ENCODE measurements at places on chromosomes 13 and 19.

DNA sequence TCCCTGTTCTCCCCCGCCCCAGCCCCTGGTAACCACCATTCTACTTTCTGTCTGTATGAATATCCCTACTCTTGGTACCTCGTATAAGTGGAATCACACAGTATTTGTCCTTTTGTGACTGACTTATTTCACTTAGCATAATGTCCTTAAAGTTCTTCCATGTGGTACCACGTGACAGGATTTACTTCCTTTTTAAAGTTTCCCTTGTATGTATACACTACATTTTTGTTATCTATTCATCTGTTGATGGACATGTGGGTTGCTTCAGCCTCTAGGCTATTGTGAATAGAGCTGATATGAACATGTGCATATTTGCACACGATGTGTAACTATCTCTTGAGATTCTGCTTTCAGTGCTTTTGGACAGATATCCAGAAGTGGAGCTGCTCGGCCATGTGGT, 59.6 kb upstream of the GJB6 start:
- no peak for DNase-seq

DNA sequence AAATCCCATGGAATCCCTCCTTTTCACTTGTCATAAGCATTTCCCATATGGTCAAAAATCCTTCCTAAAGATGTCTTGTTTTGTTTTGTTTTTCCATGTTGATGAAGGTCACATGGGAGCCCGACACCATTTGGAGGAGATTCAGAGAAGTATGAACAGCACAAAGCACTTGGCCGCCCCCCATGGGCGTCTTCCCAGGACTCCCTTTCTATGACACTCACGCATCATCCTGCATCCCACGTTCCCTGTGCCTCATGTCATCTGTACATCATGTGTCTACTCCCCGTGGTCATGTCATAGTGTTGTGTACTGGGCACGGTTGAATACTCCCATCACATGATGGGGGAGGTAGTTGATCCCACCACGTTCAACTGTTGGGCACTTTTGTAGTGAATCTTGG, 2.0 kb downstream of the ZSCAN1 start:
- DNase-seq = no peak

- no peak for DNase-seq
Measured at GRCh38 chr13:33127009-33127551, 110.9 kb downstream of the KL start.

DNA sequence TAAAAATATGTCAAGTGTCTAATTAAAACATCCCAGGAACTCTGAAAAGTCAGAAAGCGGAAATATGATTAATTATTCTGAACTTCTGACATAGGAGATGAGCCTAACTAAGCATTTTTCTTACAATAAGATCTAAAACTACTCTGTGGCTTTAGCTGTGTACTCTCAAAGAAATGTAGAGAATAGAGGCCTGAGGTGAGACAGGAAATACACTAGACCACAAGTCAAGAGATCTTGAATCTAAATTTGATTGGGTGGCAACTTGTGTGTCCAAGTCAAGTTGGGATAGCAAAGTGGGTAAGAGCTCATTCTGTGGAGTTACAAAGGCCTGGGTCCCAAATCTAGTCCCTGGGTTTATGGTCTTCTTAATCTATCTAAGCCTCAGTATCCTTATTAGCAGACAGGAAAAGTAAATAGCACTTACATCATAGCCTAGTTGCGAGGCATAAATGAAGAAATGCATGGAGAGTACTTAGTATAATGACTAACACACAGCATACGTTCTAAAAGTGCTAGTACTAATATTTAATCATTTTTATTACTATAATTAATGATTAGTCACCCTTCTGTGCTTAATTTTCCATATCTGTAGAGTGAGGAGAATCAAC, 9.4 kb upstream of the LRRC63 start:
- DNase-seq = no peak

- DNase-seq = peak; percentile 62
Measured at GRCh38 chr19:9796113-9796773, 22.6 kb downstream of the FBXL12 start.

- DNase-seq = no peak
Measured at GRCh38 chr19:38657633-38658222, 10.3 kb downstream of the ACTN4 start.

DNA sequence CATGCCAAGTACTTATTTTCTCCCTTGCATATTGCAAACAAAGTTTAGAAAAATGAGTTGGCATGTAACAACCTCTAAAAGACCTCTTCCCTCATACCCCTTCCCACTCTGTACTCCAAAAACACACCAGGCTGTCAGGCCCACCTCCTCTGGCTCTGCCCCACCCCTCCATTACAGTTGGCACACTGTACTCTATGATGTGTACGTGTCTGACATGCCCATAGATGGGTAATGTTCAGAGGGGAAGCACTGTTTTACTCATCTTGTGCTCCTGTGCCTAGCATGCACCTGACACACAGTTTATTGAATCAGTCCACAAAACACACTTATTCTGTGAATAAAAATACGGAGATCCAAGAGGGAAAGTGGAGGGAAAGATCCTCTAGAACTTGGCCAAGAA, 45.6 kb downstream of the SERPINE3 start:
- no peak for DNase-seq

GRCh38 chr19:13689085-13689484, 75.2 kb upstream of the MRI1 start:
- peak; percentile 55 for DNase-seq

GRCh38 chr19:19026299-19026971, 6.9 kb downstream of the SUGP2 start:
- no peak for DNase-seq

GRCh38 chr13:98548230-98548629, 28.7 kb downstream of the STK24 start:
- DNase-seq = no peak

GRCh38 chr13:36673352-36673751, 468 bp upstream of the SERTM1 start:
- DNase-seq = no peak

DNA sequence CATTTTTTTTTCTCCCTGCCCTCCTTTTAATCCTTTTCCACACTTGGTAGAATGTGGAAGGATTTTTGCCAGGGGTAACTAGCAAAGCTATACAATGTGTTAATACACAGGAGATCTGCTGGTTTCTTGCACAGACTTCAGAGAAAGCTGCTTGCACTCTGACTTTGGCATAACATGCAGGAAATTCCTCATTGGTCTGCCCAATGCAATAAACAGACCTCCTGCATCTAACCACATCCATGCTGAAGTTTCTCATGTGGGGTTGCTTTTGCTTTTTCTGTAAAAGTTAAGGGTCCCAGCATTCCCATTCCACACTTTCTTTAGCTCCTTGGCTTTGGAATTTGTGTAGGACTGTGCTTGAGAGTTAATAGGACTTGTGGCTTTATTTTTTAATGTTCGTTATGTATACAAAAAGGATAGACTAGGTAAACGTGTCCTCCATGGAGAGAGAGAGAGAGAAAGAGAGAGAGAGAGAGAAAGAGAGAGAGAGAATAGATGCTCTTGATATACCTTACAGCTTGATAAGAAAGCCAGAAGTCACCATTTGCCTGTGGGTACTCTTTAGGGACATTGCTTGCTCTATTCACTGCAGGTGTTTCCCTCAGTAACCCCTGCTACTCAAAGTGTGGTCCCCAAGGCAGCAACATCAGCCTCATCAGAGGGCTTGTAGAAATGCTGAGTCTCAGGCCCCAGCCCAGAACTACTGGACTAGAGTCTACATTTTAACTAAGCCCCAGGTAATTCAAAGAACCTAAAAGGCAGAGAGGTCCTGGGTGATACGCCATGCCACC, 170.5 kb downstream of the SHISA2 start:
- DNase-seq = no peak

GRCh38 chr13:23375001-23375971, 58.2 kb downstream of the SACS start:
- DNase-seq = peak; percentile 85

GRCh38 chr19:45400192-45400591, 4.7 kb downstream of the PPP1R13L start:
- DNase-seq = no peak

DNA sequence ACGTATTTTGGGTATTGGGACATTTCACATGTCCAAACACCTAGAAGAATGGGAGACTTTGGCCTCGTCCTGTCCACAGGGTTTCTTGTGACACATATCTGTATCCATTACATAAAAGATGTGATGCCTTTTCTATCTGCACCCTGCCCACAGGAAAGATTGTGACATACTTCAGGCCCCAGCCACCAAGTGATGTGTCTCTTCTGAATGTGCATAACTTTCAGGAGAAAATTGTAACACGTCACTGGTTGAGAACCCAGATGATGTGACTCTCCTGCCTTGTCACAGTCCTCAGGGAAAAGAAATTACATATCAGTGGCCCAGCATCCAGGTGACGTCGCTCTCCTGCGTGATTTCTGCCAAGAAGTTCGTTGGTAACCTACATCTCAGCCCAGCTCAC, 21.0 kb upstream of the ZNF681 start:
- DNase-seq = no peak

- DNase-seq = no peak
Measured at GRCh38 chr13:29893438-29893837, 43.0 kb upstream of the UBL3 start.

DNA sequence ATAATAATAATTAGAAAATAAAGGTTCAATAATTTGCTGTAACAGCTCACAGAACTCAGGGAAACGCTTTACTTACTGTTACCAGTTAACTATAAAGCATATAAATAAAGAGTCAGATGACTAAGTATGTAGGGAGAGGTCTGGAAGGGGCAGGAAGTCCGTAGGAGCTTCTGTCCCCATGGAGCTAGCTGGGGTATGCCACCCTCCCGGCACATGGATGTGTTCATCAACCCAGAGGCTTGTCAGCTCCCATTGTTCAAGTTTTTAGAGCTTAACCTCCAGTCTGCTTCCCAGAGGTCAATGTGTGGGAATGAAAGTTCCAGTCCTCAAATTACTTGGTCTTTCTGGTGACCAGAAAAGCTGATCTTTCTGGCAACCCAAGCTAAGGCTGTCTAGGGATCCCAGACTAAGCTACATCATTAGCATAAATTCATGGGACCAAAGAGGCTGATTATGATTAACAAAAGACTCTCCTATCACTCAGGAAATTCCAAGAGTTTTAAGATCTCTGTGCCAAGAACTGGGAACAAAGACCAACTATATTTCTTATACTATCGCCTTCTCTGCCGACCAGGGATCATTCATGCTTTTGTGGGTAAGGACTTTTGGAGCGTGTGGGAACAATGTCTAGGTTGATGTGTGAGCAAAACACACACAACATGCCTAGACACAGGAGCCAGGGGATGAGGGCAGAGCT, 31.7 kb upstream of the ZNF507 start:
- DNase-seq = no peak

DNA sequence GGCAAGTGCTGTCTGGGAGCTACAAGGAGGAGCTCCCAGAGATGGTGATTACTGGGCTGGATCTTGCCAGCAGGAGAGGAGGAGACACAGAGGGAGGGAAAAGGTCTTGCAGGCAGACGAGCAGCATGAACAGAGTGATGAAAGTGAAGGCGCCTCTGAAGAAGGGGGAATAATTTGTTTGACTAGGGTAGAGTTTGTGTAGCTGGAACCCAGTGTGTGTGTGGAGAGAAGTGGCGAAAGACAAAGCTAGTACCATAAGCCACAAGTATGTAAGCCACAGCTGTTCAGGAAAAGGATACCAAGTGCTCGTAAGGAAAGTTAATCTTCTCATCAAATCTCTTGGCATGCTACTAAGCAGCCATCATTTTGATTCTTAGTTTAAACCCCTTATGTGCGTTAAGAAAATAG, 5.4 kb downstream of the FLT1 start:
- DNase-seq = peak; percentile 73

DNA sequence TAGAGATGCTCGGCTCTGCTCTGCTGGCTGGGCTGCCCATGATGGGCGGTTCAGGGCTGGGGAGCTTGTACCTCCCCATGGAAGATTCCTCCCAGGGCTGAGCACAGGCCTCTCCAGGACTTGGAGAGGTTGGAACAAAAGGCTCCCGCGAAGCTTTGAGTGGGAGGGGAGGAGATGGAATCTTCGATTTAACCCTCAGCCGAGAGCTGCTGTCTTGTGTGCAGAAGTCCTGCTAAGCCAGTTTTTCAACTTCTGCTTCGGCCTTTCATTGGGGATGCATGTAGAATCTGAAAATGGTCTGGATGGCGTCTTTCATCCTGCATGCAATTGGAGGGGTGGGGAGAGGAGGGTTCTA, 163.3 kb downstream of the KDM4B start:
- no peak for DNase-seq

- no peak for DNase-seq
Measured at GRCh38 chr13:67713571-67713970, 483.4 kb upstream of the PCDH9 start.

DNA sequence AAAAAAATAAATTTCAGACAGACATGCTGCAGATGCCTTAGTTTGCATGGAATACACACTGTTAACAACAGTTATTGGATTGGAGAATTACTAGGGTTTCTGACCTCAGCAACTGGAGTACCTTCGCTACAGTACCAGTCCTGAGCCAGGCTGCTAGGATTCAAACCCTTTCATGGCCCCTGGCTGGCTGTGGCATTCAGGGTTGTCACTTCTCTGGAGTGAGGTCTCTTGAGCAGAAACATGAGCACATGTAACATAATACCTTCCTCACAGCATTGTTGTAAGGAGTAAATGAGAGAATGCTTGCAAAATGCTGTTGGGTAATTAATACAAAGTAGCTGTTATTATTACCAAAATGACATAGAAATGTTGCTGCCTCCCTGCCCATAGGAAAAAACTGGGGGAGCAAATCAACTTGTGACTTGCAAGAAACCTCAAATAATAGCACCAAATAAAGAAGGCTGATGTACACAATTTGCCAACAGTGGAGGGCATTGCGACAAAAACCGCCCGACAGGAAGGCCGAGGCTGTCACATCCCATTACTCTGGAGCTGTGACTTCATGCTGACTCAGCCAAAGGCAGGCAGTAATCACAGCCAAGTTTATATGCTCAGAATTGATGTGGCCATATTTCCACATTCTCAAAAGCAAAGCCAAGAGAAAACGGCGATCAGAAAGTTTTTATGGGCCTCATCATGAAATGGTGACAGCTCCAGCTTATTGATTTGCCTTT, 100.4 kb downstream of the RFC3 start:
- no peak for DNase-seq

- no peak for DNase-seq
Measured at GRCh38 chr19:46728693-46729339, 11.9 kb upstream of the PRKD2 start.

DNA sequence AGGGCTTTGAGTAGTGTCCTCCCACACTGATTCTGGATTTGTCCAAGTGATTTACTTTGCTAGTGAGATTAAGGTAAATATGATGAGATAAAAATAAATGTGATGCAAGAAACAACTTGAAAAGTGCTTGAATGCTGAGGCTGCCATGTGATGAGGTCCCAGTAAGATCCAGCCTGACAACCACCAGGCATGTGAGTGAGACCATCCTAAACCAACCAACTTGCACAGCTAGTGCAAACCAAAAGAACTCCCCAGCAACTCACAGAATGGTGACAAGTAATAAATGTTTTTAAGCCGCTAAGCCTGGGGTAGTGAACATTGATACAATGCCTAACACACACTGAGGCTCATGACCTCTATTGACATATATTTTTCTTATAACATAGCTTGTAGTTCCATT, 13.3 kb upstream of the RBM26 start:
- DNase-seq = no peak

Data from NCI-H524 treated with DMSO at 0.1 percent for 48 hours (cell line).